ENCODE measurements at places on chromosomes 6 and 20. TPM values are rescaled to one million over a fixed set of nuclear protein-coding genes. Genes with fewer than 3 reads are reported as not detected.

DNA sequence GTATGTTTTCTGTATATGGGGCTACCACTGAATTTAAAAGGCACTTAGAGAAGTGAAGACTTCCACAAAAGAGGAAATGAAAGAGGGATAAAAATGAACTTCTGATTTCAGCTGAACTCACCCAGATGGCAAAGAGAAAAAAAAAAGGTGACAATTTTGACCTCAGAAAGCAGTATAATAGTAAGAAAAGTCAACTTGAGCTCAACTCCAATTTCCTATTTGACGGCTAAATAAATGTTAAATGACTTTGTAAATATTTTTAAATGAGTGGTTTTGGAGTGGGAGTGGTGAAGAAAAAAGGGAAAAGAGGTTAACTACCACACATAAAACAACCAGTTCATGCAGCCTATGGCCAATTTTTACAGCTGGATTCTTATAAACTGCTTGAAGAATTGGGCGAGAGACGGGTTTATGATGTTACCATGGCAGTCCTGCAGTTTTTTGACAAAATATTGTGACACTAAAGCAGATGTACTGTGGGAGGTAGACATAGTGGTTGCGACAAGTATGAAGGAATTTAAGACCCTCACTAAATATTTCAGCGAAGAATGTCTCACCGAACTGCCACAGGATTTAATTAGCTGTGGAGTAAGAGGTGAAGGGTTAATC lies 49.8 kb upstream of the ADTRP start:
- no peak for DNase-seq

Gene IL20RA
- total RNA-seq = not detected

DNA sequence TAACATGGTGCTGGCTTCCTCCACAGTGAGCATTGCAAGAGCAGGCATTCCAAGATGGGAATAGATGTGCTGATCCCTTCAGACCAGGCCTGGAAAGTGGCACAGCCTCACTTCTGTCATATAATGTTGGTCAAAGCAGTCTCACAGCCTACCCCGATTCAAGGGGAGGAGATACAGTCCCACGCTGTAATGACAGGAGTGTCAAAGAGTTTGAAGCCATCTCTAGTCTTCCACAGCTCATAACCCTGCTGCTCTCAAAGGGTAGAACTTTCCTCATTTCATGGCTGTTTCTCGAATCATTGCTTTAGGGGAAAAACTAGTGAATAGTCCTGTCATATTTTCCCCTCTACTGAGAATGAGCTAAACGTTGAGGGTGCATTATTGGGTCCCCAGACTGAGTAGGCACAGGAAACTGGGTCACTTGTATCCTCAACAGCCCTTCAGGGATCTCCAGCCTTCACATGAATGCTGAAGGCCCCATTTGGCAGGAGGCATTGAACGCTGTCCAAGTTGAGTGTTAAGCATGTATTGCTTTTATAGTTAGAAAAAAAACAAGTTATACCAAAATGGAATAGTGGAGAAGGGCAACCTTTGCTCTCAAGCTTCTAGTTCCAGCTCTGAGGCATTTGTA lies 27.3 kb downstream of the DTD1 start:
- no peak for DNase-seq

DNA sequence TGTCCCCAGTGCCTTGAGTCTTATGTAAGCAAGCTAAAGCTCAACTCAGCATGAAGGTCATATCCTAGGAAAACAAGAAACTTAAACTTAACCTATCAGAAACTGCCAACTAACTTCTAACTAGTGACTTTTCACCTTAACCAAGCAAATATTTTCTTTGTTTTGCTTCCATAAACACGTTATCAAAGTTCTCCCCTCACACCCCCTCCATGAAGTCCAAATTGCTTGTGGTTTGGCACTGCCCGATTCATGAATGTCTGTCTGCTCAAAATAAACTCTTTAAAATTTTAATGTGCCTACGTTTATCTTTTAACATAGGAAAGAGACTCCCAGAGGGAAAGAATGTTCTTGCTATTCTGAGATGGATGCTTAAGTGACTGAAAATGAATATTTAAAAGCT lies 34.9 kb downstream of the GSTA2 start:
- DNase-seq = peak; percentile 63

- DNase-seq = no peak
Measured at GRCh38 chr20:32528171-32528891, 56.8 kb downstream of the NOL4L start.

Gene CNR1
- 3.3 TPM for total RNA-seq

- DNase-seq = peak; percentile 15
Measured at GRCh38 chr6:113595911-113596376, 261.2 kb upstream of the MARCKS start.

DNA sequence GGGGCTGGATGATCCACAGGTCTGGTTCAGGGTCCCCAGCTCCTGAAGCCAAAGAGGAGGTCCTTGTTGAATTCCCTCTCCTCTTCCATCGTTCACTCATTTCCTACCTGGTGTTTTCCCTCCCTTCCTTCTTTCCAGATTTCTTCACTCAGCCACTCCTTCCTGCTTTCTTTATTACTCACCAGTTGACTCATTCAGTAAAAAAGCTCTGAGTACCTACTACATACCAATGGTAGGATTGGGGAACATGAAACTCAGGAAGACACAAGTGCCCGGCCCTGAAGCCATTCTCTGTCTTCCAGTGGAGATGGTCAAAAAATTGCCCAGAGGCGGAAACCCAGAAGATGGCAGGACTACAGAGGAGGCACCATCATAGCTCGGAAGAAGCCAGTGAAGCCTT lies 11.9 kb upstream of the NSFL1C start:
- DNase-seq = peak; percentile 90

- no peak for DNase-seq
Measured at GRCh38 chr6:118804091-118804490, 89.9 kb upstream of the ASF1A start.

GRCh38 chr20:54589402-54590030 lies 114.1 kb downstream of the DOK5 start:
- DNase-seq = no peak

- no peak for DNase-seq
Measured at GRCh38 chr6:157990321-157991066, 8.8 kb downstream of the SYNJ2 start.

DNA sequence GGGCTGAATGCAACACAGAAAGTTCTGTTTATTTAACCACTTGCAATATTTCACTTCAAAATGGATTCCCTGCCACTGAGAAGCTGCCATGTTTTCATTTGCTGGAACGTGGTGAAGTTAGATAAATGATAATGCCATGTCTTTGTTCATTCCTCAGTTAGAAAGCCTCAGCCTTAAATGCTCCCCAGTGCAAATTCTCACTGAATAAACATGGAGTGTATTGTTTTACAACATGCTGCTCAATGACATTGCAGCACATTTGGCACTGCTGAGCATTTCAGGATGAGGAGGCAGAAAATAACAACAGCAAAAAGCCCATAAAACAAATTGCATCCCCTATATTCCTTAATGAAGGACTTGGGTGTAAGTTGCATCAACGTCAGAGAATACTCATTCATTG lies 913.8 kb upstream of the FLRT3 start:
- no peak for DNase-seq

- peak; percentile 82 for DNase-seq
Measured at GRCh38 chr6:89750338-89750737, 69.3 kb downstream of the MDN1 start.

GRCh38 chr6:35737413-35738211 lies 780 bp downstream of the ARMC12 start:
- DNase-seq = peak; percentile 84

- peak; percentile 48 for DNase-seq
Measured at GRCh38 chr20:50694379-50695134, 3.2 kb upstream of the RIPOR3 start.

DNA sequence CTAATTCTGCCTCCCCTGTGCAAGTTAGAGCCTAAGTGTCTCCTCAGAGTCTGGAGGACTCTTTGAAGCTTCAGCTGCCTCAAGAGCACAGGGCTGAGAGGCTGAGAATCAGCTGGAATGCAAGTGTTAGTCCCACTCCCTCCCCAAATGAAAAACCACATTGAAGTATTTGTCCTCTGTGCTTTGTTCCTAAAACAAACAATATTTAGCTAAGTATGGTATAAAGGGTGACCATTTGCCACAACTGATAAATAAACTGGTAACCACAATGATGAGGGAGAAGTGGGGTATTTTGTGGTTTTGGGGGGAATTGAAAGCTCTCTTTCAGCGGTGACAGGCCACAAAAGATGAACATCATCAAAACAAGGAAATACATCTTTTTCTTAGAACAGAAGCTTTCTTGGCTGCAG lies 91.7 kb upstream of the HDDC2 start:
- DNase-seq = no peak

Gene NHLRC1
- 3.3 TPM for total RNA-seq

Gene TPX2
- 7.2 TPM for total RNA-seq

Data from renal cortical epithelial cell (primary cell).